ENCODE measurements at places on chromosomes 1 and 21. TPM values are rescaled to one million over a fixed set of nuclear protein-coding genes. Genes with fewer than 3 reads are reported as not detected.

GRCh38 chr1:112058815-112059450 is 69.5 kb upstream of the KCND3 start:
- DNase-seq: no peak

- no peak for DNase-seq
These were observed 17.0 kb downstream of the LPGAT1 start for GRCh38 chr1:211813590-211813989.

DNA sequence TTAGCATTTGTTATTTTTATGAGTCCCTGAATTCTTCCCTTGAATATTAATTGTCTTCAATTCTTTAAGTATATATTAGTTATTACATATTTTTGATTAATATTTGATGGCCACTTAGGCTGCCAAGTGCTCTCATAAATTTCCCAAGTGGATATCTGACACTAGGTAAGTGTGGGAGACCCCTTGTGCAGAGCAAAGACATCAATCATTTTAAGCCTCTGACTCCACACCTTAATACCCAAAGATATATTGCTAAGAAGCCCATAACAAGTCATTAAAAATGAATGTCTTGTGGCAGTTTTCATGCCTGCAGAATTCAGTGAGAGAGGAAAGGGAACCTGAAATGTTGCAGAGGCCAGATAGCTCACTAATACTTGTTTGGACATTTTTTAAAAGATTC is 58.4 kb upstream of the PROX1 start:
- no peak for DNase-seq

- DNase-seq: no peak
These were observed 1.2 kb downstream of the SDHB start for GRCh38 chr1:17052641-17053040.

The UTS2 gene
- total RNA-seq: not detected
